Ureter (tissue), 1 donor: ENCODE measurements at places on chromosomes 2 and 18. TPM values are rescaled to one million over a fixed set of nuclear protein-coding genes. Genes with fewer than 3 reads are reported as not detected.

VWA3B gene
- 1.7 TPM for total RNA-seq

LOXHD1 gene
- total RNA-seq = 0.29 TPM

MOGAT1 gene
- total RNA-seq = not detected

FLACC1 gene
- total RNA-seq = 4.4 TPM

COA5 gene
- total RNA-seq = 39.4 TPM

GPAT2 gene
- total RNA-seq = 6.7 TPM

PRKAG3 gene
- not detected for total RNA-seq

SLC9A4 gene
- total RNA-seq = 23.5 TPM

DNA sequence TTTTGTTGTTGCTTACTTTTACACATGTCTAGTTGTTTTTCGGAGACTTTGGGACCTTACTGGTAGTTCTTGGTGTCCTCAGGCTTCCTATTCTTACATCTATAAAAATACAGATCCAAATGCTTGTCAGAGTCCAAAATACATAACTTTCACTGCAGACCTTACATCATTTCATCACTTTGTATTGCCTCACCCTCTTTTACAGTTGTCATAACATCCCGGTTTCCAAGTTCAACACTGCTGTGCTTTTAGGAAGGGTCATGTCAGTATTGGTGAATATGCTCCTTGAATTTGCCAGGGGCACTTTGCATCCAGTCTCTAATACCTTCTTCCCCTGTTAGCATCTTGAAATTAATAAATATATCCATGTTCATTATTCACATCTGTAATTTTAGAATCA, 518.2 kb upstream of the RAB12 start:
- DNase-seq = no peak

DNA sequence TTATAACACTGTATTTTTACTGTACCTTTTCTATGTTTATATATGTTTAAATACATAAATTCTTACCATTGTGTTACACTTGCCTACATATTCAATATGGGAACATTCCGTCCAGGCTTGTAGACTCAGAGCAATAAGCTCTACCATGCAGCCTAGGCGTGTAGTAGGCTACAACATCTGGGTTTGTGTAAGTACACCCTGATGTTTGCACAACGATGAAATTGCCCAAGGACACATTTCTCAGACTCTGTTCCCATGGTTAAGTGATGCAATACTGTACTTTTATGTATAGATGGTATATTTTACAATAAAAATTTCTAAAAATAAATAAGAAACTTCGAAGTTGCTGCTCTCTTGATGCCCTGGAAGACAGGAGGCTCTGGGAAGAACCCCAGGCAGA, 38.4 kb downstream of the YPEL5 start:
- no peak for DNase-seq

- no peak for DNase-seq
Observed at GRCh38 chr2:135005753-135006152, 41.5 kb downstream of the MAP3K19 start.

DNA sequence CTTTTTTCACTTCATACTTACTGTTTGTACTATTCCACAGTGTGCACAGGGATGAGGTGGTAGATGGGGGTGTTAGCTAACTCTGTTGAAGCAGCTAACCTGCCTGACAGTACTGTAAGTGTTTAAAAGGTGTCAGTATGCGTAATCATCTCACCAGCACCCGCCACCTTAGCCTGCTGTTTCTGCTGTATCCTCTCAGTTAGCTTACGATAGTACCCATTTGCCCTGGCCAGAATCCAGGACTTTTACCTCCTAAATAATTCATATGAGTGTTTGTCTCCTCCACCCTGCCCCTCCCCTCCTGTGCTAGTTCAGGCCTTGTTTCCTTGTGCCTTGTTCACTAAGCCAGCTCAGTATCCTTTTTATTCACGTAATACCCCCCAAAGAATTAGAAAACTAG, 34.2 kb downstream of the TRAPPC12 start:
- DNase-seq = no peak

GRCh38 chr2:110853516-110853915, 121.1 kb downstream of the ACOXL start:
- no peak for DNase-seq

GRCh38 chr2:191691016-191691735, 13.2 kb downstream of the NABP1 start:
- peak; percentile 59 for DNase-seq

GRCh38 chr2:11406267-11406957, 59.5 kb downstream of the E2F6 start:
- no peak for DNase-seq

DNA sequence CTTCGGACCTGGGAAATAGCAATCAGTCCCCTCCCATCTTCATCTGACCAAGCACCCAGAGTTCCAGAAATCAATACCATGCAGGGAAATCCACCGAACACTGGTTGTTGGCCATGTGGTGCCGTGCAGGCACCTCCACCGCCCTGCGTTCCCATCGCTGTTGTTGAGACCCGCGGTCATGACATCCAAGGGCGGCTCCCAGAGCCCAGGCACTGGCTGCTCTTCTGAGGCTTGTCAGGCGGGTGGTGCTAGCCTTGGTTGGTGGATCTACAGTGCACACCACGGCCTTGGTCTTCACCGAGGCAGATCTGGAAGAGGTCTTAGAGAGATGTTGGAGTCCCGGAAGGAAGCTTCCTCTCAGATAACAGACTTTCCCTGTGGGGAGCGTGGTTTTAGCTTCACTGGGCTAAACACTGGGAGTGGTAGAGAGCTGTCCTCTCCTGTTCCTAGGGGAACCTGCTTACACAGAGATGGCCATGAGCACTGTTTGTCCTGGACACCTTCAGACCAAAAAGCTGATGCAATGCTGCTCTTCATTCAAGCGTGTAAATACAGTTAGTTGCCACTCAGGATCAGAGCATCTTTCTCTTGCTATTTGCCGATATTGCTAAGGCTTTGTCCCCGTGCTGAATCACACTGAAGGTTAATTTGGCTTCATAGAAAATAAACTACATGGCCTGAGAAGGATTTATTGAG, 58.3 kb downstream of the SMIM21 start:
- no peak for DNase-seq

DNA sequence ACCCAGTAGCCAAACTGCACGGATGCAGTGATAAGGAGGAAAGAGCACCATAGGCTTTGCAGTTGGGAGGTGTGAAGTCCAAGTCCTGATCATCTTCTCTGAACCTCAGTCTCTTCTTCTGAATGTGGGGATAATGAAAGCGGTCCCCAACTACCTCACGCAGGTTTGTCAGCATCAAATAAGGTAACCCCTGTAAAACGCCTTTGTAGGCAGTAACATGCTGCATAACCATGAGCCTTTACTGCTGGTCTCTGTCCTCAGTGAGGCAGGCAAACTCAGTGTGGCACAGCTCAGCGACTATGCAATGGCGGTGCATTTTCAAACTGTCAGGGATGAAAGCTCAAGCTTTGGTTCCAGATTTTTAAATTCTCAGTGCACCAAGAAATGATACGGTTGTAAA, 46.1 kb downstream of the DNMT3A start:
- DNase-seq = no peak

- DNase-seq = no peak
Observed at GRCh38 chr18:58661423-58661822, 9.8 kb upstream of the MALT1 start.

GRCh38 chr18:79935499-79935898, 16.0 kb downstream of the SLC66A2 start:
- DNase-seq = peak; percentile 18

GRCh38 chr18:67041334-67041733, 437.4 kb upstream of the CDH19 start:
- no peak for DNase-seq

DNA sequence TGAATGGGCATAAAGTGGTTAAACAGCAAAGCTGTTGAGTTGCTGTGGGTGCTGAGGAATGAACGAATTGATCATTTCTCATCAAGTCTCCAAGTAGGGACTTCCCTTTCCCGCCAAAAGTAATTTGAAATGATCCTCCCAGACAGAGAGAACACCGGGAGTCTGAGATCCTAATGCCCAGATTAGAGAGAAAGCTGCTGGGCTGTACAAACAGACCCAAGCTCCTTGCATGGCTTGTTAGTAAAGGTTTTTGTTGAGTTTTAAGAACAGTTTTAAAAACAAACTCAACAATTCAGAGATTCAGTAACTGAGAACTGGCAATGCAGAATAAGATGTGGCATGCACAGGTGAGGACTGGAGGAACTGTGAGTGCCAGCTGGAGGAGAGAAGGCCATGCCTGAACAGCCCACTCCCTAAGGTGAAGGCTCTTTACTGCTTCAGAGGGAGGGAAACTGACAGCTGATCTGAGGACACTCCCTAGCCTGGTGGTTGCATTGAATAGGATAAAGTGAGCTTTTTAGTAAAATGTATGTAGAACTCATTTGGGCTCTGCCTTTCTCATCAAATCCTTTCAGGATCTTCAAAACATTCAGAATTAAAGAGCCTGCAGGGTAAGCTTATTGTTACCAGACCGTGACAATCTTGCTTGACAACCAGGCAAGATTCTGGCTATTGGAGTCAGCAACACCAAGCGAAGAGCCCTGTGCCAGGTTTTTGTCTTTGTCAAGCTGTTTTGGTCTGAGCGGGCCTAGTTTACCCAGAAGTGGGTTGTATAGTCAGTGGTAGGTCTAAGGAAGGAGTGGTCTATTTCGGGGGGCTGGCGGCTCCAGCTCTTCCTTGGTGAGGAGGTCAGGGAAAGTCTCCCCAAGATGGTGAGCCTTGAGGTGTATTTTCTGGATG, 63.2 kb upstream of the IGFBP5 start:
- DNase-seq = no peak

DNA sequence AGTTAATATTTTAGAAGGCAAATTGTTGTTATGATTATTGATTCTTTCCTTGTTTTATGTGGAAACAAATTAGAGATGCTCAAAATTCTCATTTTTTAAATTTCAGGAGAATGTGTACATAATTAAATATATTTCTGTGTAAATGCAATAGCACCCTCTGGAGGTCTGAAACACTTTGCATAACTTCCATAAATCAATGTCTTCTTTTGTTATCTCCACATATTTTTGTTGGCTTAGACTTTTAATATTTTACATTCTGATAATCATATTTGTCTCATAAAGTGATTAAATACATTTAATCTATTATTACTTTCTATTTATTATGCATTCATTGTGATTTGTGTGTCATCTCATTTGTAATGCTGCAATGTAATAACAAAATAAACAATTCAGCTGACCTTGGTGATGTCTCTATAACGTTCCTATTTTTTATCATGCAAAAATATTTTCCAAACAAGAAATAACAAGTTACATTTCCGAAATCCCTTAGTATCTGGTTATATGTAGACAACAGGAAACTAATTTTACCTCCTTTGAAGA, 201.8 kb upstream of the GALNT5 start:
- DNase-seq = no peak

DNA sequence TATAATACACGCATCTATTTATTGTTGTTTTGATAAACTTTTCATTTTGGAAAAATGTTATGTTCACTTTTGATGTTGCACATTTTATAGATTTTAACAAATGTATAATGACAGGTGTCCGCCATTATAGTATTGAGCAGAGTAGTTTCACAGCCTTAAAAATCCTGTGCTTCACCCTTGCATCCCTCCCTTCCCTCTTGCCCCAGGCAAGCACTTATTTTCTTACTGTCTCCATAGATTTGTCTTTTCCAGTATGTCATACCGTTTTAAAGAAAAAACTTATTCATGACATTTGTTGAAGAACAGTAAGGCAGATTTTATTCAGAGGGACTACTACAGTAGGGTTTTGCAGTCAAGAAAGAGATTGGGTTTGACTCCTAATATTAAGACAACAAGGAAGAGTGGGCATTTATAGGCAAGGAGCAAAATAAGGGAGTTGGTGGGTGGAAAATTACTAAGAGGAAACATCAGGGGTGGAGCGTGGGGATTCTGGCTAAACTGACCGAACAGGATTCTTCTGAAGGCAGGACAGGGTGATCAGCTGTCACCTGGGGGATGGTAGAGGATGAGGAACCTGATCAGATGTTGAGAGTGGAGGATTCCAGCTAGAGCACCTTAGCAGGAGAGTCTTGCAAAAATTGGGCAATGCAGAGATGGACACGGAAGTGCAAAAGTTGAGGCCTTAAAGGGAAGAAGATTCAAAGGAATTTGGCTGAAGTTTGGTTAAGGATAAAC, 108.8 kb downstream of the NCK2 start:
- no peak for DNase-seq

DNA sequence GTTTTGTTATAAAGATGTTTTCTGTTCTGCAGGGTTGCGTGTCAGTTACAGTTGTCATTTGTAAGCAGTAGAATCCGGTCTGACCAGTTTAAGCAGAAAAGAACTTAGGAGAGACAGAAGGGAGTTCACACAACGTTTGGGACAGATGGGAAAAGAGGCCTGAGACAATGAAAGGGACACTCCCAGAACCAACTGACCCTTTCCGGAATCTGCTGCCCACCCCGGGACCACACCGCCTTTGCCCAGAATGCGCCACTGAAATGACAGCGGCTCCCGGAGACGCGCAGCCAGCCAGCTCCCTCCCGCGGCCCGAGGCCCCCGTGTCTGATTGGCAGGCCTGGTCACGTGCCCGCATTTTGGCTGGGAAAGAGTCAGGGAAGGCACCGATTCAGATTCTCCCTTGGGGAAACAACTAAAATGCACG, 244.6 kb downstream of the BCL2 start:
- DNase-seq = peak; percentile 78

GRCh38 chr18:73613706-73614340, 533.8 kb downstream of the FBXO15 start:
- no peak for DNase-seq

- DNase-seq = no peak
Observed at GRCh38 chr2:44943693-44944101, 2.2 kb downstream of the SIX3 start.
